Right kidney (tissue), 9 donors: ENCODE measurements at places on chromosomes 3 and 15.

GRCh38 chr15:93066834-93067648 lies 22.0 kb downstream of the RGMA start:
- DNase-seq = no peak

DNA sequence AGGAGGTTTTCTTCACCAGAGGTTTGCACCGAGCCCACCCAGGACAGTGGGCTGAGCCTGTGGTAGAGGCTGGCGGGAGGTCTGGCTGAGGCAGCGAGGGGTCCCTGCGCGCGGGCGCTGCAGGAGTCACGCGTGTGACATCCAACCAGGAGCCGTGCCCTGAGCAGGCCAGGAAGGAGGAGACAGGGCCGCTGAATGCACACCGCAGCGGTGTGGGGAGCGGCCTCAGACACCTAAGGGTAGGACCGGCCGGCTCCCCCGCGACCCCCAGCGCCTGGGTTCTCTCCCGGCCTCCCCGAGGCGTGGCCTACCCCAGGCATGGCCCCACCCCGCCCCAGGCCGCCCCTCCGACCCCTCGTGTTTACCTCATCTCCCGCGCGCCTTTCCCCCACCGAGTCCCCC lies 412 bp downstream of the SLC41A3 start:
- DNase-seq = peak; percentile 72

- no peak for DNase-seq
Measured at GRCh38 chr3:162302983-162303624, 806.5 kb downstream of the OTOL1 start.

DNA sequence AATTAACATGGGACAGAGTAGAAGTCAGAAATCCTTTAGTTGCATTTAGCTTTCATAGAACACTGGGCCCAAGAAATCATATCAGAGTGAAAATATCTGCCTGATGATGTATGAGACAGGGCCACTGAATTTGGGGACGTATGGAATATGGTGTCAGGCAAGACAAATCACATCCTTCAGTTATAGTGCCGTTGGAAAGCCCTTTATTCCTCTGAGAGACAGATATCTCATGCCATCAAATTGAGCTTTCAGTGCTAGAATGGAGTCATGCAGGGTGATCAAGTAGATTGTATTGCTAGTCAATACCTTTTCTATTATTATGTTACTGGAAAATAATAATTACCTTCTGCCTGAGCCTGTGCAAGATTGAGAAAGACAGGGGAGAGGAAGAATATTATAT lies 398.2 kb upstream of the RARB start:
- DNase-seq = no peak

DNA sequence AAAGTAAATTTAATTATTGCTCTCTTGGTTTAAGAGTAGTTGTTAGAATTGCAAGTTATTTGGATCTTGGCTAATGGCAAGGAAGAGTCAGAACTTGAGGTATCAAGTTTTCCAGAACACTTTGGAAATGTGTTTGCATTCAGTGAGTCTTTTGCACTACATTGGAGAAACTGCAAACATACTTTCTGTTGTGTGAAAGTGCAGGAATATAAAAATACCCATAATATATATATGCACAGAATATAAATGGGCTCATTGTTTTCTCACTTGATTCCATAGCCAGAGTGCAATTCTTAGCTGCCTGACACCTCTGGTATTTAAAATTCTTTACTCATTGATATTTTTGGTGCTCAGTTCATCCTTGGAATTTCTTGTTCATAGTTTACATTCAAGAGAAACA lies 92.9 kb downstream of the HCN4 start:
- no peak for DNase-seq

- no peak for DNase-seq
Measured at GRCh38 chr3:131705558-131706051, 202.8 kb upstream of the MRPL3 start.

GRCh38 chr15:71666763-71667620 lies 143.4 kb upstream of the NR2E3 start:
- DNase-seq = no peak

DNA sequence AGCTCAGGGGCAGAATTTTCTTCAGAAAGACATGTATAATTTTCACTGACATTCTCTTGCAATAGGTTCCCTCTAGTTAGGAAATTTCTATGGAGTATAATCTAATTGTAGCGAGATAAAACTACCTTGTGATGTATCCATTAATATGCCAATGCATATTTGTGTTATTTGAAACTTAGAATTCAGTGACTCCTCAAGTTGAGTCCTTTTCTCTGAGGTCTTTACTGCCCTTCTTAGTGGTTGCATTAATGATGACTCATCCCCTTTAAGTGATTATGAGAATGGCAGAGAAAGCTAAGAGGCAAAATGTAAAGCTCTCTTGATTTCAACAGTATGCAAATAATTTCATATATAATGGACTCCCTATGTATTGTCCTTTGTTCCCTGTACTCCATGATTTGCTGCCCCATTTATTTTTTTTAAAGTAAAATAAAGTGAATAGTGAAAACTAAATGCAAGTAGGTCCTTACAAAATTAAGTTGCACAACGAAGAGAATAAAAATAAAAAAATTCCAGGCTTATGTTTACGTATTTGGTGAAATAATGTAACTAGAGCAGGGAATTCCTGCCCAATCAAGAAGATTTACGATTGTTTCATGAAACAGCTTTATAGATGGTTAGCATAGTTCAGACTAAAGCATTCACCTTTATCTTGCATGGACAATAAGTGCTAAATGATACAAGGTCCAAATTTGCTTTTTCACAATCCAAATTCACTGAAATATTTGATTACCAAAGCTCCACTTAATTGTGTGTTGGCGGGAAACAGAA lies 78.1 kb downstream of the ZPLD1 start:
- DNase-seq = no peak

DNA sequence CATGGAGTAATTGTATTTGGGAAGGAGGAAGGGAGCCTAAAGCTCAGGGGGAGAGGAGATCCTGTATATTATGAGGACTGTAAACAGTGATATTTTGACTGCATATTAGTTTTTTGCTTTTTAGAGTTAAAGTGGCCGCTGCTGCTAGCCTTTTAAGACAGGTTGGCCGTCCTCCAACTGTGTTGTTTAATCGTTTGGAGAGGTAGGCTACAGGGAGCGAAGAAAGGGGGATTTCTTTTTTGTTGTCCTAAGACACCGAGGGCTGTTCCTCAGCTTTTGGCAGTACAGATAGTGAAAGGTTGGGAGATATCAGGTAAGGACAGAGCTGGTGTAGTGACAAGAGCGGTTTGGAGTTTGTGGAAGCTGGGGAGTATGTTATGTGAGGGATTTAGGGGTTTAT lies 38.2 kb upstream of the RNF7 start:
- no peak for DNase-seq

GRCh38 chr15:90189781-90190467 lies 11.2 kb upstream of the SEMA4B start:
- DNase-seq = no peak

GRCh38 chr15:64017591-64018163 lies 28.6 kb downstream of the DAPK2 start:
- DNase-seq = no peak

DNA sequence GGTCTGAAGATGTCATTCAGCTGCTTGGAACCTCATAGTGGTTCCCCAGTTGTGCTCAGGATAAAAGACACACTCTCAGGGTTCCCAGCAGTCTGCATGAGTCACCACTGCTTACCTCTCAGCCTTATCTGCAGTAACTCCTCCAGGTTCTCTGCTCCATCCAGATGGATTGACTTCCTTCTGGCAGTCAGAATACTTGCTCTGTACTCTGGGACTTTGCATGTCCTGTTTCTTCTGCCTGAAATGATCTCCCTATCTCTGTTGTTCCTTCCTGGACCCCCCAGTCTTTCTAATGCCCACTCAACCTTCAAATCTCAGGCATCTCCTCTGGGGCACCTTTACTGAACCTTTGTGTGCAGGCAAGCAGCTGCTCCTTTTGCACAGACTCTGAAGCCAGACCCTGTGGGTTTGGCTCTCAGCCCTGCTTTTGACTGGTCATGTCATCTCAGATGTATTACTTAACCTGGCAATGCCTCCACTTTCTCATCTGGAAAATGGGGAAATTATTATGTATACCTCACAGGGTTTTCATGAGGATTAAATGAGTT lies 38.4 kb downstream of the ITPR1 start:
- no peak for DNase-seq

DNA sequence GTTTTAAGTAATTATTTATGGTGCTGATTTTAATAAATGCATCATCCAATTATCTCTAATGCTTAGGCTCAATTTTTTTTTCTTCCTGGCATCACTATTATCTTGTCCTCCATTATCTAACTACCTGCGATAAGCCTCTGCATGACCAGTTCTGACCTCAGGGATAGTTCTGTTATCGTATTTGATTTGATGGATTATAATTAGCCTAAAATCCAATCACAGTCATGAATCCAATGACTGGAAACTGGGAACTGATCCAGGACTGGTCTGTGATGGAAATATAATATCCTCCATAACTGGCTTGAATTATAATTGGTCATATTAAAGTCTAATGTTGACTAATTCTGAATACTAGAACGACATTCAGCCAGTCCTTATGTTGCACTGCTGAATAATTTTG lies 1.1 kb downstream of the MYH15 start:
- no peak for DNase-seq

GRCh38 chr15:65827065-65827464 lies 35.0 kb upstream of the DENND4A start:
- no peak for DNase-seq

DNA sequence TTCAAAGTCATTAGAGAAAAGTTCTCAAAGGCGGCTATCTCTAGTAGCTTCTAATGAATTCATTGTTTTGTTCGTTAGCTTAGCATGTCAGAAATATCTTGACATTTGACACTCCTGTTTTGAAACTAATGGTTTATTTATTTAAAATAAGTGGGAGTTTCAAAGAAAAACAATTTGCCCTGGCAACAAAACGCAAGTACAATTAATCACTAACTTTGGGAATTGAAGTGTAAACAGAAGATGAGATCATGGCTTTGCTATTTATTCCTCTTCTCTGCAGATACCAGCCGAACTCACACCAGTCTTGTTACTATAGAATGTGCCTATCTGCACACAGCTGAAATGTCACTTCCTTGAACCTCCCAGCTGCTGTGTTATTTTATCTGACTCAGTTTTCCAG lies 27.5 kb downstream of the MASP1 start:
- DNase-seq = peak; percentile 16

- no peak for DNase-seq
Measured at GRCh38 chr3:144060881-144061280, 89.3 kb downstream of the DIPK2A start.

DNA sequence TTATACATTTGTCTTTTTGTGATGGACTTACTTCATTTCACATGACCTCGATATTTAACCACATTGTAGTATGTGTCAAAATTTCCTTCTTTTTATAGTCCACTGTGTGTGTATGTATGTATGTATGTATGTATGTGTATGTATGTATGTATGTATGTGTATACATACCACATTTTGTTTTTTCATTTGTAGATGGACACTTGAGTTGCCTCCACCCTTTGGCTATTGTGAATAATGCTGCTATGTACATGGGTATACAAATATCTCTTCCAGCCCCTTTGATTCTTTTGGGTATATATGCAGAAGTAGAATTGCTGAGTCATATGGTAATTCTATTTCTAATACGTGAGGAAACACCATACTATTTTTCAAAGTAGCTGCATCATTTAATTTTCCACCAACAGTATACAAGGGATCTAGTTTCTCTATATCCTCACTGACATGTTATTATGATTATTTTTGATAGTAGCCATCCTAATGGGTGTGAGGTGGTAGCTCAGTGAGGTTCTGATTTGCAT lies 228.2 kb downstream of the OPA1 start:
- no peak for DNase-seq

DNA sequence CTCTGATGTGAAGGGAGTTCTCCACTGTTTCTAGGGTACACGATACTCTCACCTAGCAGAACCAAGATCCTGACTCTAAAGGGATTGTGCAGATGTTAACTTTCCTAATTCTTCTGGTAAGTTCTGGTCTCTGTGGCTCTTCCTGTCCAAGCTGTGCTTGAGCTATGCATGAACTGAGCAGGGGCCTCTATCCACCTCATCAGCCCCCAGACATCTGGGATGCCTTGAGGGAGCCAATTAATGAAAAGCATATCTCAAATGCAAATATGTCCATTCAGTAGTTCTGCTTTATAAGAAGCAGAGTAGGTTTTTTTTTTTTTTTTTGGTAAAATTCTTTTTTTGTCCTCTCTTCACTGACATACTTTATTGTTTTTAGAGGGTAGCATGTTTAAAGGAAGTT lies 89.6 kb downstream of the POLR2M start:
- DNase-seq = no peak

DNA sequence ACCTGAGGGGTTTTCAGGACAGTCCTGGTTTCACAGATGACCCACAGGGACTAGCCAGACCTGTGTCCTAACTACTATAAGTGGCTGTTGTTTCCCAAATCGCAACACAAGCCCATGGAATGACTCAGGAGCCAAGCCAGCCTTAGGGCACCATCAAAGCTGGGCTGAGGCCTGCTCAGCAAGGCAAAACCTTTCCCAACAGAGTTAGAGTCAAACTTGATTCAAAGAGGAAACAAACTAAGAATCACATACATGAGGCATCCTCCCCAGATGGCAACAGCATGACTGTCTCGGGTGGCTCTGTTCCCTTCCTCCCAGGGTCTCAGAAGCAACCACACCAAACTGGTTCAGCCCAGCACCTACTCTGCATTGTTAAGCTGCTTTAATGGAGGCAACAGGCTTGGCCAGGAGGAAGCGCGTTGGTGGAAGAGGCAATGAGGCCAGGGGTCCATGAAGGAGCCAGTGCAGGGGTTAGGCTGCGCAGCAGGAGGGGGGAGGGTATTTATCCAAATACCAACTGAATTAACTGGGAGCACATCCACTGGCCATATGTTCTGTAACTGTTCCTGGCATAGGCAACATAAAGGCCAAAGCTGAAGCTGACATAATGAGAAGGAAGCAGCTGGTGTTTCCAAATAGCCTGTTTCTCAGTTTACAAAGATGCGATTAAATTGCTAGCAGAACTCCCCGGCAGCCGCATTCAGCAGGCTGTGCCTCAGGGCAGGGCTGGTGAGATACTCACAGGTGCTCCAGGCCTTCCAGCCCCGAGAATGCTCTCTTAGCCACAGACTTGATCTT lies 102.4 kb downstream of the LRIG1 start:
- no peak for DNase-seq

DNA sequence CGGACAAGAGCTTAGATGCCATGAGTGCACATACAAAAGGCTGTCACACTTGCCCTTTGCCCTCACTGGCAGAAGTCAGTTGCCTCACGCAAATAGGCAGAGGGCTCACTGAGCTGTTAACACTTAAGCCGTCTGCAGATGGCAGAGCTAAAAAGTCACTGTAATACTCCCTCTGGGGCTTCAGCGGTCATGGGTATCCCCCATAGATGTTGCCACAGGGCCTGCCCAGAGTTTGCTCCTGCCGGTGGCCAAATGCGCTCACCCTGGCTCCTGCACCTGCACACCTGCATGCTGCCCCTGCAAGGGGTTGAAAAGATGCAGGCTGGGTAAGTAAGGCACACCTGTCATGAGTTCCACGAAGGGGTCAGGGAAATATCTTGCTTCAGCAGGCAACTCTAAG lies 741.5 kb downstream of the EDEM1 start:
- DNase-seq = no peak

GRCh38 chr3:188119846-188120245 lies 34.1 kb upstream of the LPP start:
- DNase-seq = no peak
